ENCODE measurements at places on chromosomes 2 and 18.

DNA sequence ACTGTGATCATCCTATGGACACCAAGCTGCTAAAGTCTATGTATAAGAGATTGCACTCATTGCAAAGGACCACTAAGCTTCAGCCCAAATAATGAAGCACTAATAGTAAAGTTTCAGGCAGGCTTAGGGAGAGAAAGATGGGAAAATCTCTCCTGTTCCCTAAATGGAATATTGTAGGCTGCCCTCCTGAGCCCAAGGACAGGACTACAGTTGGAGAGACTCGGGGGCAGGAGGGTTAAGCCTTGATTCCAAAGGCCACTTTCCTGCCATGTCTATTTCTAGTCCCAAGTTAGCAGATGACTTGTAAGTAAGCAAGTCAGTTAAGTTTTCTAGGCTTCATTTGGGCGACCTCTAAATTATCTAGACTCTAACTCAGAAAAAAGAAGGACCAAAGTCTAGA is 9.0 kb downstream of the TMEM247 start:
- no peak for DNase-seq

- DNase-seq: peak; percentile 49
Measured at GRCh38 chr2:229714080-229714735, at the start of gene DNER. DNER (minus strand) TSS chr2:229714555; CDS start chr2:229714423, 132 bp downstream.

DNA sequence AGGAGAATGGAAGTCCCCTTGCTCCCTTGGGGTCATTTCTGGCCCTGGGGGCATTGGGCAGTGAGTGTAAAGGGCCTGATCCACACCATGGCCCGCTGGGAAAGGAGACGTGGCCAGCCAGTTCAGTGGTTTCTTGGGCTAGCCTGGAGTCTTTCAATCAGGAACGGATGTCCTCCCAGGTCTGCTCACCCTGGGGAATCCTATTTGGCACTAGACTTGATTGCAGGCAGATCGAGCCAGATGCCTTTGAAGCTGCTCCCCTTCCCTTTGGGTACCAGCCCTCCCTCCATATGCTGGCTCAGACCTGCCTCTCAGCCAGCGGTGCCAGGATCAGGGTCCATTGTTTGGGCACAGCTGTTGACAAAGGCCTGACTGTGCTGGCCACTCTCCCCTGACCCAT is 11.0 kb downstream of the FBLN7 start:
- DNase-seq: no peak

DNA sequence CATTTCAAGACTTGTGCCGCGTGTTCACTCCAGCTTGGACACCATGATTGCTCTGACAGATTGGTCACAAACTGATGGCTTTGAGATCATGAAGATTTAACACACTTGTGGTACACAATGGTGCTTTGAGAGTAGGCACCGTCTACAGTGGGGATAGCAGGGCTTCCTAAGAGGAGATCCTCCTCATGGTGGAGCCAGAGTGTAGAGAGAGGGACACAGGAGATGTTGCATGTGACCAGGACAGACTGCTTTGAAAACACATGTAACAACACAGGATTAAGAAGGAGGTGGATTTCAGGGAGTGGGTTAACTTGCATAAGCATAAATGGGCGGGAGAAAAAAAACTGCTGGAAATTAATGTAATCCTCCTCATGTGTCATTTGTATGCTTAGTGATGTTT is 95.7 kb upstream of the LINC00305 start:
- no peak for DNase-seq

DNA sequence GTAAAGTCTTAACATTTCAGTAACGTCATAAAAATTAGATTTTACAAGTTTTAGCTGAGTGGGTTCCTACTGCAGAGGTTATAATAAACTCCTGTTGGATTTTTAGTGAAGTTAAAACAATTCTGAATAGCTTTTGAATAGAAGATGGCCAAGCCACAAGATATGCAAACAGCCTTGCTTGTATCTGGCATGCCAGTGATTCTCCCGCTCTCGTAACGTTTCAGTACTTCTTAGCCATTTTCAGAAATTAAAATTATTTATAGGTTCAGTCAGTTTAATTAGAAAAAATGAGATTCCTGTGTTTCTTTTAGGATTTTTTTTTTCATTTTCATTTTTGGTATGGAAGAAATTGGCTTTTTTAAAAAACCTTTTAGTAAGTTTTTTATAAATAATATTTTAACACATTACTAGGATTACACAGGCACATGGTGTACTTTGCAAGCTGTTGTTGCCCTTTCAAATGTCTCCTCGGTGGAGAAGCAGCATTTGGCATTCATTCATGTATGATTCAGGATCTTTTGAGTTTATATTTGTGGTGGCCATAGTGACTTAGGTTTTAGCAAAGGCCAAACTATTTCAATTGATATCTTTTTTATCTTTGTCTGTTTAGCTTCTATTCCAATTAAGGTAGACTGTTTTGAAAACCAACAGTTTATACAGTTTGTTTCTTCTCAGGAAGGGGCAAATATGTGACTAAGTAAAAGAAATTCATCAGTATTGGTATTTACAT is 30.6 kb upstream of the RND3 start:
- DNase-seq: no peak

DNA sequence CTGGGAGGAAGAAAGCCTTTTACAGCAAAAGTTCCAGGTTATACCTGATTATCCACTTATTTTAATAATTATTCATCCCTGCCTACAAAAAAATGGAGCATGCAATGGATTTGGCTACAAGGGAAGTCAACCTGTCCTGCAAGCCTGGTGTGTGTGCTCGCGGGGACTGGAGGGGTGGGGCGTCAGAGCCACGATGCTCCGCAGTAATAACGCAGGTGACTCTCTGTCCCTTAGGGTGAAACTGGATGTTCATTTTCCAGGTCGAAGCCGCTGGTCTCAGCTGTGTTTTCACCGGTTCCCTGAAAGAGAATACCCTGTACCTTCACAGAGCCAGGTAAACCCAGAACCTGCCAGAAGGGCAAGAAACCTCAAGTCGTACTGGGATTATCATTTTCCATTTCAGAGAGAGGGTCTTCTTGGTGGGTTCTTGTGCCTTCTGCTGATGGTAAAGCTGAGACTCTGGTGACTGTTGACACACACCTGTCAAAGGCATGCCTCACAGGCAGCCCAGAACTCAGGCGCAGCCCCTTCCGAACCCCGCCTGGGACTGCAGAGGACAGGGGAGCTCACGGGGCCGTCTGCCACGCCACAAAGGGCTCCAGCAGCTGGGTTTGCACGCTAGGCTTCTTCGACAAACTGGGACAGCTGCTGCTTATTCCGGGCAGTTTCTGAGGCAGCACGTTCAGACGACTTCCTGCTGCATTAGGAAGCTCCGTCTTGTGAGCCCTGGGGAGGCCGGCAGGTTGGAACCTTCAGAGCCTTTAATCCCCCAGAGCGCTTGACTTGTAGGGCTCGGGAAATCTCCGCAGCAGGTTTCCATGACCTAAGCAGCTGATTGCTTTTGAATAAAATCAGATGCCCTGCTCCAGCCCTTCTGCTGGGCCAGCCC is 58.6 kb downstream of the KCNG2 start:
- no peak for DNase-seq

Measured in CD4-positive, alpha-beta T cell treated with Interferon alpha-2 for 1 hour (primary cell).